ENCODE measurements at places on chromosomes 4 and X.

DNA sequence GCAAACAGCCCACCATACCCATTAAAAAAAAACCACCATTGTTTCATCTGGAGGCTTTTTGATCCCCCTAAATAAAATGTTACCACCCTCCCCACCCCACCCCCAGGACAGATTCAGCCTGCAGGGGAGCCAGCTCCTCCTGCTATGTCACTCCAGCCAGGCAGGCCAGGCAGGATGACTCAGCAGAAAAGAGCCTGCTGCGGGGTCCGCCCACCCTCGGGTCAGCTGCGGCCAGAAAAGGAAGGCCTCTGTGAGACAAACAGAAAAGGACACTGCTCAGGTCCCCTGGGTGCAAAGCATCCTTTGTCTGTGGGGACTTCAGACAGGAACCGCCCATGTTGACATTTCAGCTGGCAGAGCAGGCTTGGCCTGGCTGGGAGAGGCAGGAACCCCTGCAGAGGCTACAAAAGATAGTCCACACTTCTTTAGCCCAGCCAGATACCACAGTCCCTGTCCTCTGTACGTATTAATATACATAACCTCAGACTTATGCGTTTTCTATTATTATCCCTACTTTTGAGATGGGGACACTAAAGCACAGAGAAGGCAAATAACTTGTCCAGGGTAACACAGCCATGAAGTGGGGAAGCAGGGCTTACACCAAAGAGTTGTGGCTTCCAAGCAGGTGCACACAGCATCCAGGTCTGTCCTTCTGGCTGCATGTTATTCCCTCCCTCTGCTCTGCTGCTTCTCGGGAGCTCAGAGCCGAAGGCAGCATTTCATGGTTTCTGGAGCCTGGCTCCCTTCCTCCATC lies 147.7 kb downstream of the CPEB2 start:
- peak; percentile 90 for DNase-seq

DNA sequence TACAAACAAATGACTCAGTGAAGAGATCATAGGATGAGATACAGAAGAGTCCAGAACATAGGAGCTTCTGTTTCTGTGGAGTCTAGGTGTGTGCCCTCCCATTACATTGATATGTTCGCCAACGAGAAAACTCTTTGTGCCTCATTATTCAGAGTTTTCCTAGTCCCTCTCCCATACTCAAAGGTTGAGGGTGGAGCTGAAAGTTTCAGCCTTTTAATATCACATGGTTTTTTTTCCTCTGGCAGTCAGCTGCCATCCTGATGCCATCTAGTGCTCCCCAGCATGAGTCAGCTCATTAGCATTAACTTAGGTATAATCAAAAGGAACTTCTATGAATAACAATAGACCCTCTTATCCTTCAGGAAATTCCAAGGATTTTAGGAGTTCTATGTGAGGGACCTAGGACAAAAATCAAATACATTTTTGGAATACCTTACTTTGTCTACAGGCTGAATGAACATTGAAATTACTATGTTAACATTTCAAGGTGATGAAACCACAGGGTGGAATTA lies 559.6 kb upstream of the AMOT start:
- no peak for DNase-seq

GRCh38 chrX:69996113-69996468 lies 53.6 kb downstream of the AWAT2 start:
- DNase-seq = no peak

GRCh38 chr4:145589916-145590702 lies 29.1 kb upstream of the MMAA start:
- DNase-seq = peak; percentile 19

GRCh38 chr4:87120010-87120409 lies 100.4 kb downstream of the KLHL8 start:
- DNase-seq = no peak

- DNase-seq = no peak
Observed at GRCh38 chrX:120310861-120311726, at the start of gene TMEM255A. Gene TMEM255A, minus strand, starts transcription at chrX:120311461. Its CDS starts 152 bp downstream, at chrX:120311309.

DNA sequence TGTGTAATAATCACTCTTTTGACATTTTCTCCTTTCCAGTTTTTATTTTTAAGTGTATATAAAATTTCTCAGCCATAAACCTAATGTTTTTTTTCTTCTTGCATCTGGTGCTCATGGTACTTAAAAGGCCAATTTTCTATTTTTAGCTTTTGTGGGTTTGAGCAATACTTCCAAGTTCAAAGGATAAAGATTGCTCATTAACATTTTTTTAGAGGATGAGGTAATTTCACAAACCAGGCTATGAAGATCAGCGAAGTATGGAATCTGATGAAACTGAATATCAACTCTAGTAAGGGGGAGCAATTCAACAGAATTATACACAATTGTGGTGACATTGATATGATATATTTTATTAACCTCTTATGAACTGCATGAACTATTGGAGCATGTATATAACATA lies 25.8 kb upstream of the KLHL34 start:
- no peak for DNase-seq

GRCh38 chr4:157045507-157046127 lies 30.3 kb upstream of the GLRB start:
- DNase-seq = peak; percentile 70

DNA sequence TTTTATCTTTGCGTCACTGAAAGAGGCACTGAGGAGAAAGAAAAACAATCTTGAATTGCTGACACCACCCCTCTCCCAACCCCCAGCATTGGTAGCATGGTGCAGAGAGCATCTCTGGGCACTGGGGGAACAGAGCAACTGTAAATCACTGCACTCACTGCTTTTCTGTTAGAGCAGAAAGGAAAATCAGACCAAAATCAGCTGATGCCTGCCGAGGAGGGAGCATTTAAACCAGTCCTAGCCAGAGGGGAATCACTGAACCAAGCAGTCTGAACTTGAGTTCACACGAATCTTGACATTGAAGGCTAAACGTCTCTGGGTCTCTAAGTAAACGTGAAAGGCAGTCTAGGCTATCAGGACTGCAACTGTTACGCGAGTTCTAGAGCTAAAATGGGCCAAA lies 205.8 kb downstream of the SPANXN4 start:
- no peak for DNase-seq

DNA sequence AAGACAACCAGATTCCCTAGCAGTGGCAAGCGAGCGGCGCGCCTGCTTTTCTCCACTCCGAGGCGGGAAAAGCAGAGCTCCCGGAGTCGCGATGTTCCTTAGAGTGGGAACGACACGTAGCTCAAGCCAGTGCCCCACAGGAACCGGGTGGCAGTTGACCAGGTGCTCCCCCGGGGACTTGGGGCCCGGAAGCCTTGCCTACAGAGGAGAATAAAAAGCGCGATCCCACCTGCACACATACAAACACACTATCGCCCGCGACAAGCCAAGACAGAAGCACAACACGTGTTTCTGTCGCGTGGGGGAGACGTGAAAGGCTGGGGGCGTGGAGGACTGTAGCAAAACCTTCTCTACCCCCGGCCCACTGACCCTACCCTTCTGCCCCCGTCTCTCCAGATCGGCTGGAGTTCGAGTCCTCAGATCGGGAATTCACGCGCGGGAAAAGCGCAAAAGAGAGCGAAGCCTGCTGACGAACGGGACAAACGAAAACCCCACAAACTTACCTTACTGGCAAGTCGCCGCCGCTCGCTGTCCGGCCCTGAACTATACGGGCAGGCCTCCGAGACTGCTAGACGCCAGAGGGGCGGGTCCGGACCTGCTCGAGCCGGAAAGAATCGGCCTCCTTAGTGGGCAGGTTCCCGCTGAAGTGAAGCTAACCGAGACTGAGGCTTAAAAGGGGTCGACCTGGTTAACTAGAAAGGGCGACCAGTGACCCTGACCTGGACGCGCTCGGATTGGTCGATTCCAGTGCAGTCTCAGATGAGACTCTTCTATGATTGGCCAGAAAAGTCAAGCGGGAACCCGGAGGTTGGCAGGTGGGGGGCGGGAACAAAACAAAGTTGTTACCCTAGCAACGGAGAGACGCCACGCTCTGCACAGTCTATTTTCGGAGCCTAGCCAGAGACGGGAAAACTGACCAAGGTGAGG lies at the start of the genes DNAAF6 and NUP62CL:
Gene DNAAF6, plus strand, starts transcription at position 842 of the 927 bp plus-strand sequence. CDS start 6,265 bp downstream, outside the sequence.
Gene NUP62CL, minus strand, starts transcription at position 664 of the 927 bp plus-strand sequence. CDS start 31,287 bp downstream, outside the sequence.
- DNase-seq = peak; percentile 31

DNA sequence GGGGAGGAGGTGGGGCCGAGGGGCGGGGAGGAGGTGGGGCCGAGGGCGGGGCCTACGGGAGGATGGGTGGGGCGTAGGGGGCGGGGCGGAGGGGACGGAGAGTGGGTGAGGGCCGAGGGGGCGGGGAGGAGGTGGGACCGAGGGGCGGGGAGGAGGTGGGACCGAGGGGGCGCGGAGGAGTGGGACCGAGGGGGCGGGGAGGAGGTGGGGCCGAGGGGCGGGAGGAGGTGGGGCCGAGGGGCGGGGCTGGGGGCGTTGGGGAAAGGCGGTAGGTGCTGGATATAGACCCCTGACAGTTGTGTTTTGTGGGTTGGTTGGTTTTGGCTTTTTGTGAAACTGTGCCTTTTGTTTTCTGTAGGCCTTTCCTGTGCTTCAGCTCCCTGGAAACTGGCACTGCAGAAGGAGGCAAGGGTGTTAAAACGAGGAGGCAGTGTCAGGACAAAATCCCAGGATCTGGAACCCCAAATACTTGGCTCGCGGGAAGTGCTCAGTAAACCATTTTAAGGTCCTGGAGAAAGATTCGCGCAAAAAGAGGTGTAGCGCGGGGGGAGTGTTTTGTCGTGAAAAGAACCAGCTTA lies 580 bp upstream of the MMGT1 start:
- DNase-seq = peak; percentile 47

DNA sequence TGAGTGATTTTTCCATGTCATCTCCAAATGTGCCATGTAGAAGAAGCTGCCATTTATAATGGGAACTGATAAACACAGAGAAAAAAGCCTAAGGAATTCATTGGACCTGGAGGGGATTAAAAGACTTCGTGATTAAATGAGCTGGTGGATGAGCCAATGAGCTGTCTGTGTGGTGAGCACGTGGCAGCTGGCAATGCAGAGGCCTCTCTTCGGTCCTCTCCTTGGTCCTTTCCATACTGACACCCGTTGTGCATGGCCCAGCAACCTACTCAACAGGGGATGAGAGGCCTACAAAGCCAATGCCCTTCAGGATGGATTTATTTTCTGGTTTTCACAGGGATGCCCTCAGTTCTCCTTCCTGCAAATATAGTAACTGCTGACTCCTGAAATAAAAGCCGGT lies 87.7 kb upstream of the STS start:
- no peak for DNase-seq

GRCh38 chr4:150051111-150051510 lies 27.1 kb upstream of the DCLK2 start:
- DNase-seq = no peak

DNA sequence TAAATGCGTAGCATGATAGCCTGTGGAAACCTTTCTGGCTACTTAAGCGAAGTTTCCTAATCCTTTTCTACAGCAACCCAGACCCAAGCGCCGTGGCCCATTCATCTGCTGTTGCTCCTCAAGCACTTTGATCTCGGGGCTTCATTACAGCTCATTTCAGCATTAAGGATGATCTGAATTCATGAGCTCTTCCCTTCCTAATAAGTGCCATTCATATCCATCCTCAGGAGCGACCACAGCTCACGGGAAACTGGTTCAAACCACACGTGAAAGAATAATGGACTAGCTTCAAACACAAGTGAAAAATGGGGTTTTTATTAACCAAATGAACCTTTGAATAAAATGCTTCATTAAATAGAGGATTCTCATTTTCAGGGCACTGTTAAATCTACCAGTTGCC lies 202.6 kb upstream of the LEF1 start:
- no peak for DNase-seq

- DNase-seq = no peak
Observed at GRCh38 chr4:95798003-95798402, 41.9 kb upstream of the PDHA2 start.

Measured in foreskin fibroblast (primary cell).